ENCODE measurements at places on chromosomes 1 and 21.

- DNase-seq: no peak
Measured at GRCh38 chr21:36165356-36165755, 8.7 kb downstream of the DOP1B start.

DNA sequence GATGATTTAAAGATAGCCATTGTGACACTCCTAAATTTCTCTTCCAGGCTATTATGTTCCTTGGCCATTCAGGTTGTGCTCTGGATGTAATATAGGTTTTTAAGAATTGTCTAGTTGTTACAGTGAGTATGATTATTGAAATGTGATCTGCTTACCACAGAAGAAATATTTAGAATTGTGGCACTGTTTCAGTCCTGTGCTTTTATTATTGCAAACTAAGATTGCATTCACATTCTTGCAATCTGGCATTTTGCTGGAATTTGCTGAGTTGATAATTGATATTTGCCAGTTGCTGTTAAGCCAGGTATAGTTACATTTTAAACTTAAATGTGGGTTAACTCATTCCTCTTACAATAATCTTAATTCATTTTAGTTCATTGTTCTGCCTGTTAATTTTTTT, 22.3 kb downstream of the EXO1 start:
- DNase-seq: no peak

- DNase-seq: no peak
Measured at GRCh38 chr1:17080880-17081279, 27.0 kb upstream of the SDHB start.

GRCh38 chr1:226541631-226542622, 6.6 kb upstream of the STUM start:
- peak; percentile 51 for DNase-seq

DNA sequence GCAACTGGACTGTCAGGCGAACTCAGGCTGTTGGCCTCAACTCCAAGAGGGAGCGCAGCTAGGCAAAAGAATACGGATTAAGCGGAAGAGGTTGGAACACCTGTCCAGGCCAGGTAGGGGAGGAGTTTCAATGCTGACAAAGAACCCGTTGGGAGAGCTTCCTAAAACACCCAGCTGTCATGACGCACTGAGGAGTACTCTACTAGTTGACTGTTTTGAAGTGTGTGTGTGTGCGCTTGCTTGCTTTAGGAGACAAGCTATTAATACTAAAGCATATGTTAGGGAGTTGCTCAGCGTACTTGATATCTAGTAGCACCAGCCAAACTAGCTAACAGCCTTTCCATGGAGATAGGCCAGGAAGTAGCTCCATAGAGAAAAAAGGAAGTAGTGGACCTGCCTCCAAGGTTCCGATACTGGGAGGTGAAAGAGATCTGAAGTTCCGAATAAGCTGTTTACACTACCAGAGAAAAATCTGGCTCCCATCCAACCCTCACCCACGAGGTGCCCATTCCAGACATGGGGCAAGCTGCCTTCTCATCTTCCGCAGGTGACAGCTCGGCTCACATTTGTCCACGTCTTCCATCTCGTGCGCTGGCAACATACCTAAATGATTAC, 974 bp upstream of the FNBP1L start:
- DNase-seq: peak; percentile 50

DNA sequence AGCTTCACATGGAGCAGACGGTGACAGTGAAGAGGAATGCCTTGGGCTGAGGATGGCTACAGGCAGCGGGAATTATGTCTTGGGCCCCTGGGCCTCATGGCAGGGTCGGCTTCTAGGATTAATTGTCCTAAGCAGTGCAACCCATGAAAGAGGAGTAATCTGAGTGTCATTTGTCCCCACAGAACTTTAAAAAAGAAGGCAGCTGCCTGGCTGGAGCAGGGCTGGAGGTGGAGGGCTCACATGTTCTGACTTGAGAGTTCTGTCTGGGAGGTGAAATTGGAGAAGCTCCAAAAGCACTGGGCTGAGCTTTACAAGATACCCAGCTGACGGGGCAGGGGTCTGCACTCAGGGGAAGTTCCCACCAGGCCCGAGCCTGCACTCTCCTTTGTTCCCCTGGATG, 22.6 kb downstream of the CACNA1S start:
- no peak for DNase-seq
